ENCODE measurements at places on chromosomes 13 and 19.

DNA sequence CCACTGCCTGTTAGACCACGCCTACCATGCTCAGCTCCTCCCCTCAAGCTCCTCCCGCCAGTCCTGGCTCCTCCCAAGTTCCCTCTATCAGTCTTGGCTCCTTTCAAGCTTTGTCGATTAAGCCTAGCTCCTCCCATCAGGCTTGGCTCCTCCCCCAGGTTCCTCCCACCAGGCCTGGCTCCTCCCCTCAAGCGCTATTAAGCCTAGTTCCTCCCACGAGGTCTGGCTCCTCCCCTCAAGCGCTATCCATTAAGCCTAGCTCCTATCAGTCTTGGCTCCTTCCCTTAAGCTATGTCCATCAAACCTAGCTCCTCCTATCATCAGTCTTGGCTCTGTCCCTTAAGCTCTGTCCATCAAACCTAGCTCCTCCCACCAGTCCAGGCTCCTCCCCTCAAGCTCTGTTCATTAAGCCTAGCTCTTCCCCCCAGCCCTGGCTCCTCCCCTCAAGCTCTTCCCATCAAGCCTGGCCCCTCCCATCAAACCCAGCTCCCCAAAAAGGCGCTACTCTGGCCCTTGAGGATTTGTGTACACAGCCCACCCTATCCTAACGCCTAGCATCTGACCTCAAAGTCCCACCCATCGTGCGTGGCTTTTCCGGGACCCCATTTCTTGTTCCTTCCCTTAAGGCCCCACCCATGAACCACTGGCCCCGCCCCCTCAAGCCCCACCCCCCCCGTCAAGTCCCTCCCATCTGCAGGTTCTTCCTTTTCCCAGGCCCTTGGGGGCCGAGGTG lies 10.0 kb downstream of the CAMSAP3 start:
- peak; percentile 93 for DNase-seq

GRCh38 chr13:49146950-49147355 lies 73.2 kb upstream of the MLNR start:
- DNase-seq = no peak

DNA sequence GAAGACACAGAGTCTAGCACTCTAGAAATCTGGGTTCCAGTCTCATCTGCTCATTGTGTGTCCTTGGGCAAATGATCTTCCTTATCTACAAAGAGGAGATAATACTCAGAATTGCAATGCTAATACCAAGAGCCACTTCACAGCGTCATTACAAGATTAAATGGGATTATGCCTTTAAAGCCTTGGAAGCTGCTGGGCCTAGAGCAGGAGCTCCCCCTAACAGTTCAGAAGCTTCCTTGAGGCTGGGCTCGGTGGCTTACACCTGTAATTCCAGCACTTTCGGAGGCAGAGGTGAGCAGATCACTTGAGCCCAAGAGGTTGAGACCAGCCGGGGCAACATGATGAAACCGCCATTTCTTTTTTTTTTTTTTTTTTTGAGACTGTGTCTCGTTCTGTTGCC lies 27.6 kb downstream of the AP2S1 start:
- no peak for DNase-seq

DNA sequence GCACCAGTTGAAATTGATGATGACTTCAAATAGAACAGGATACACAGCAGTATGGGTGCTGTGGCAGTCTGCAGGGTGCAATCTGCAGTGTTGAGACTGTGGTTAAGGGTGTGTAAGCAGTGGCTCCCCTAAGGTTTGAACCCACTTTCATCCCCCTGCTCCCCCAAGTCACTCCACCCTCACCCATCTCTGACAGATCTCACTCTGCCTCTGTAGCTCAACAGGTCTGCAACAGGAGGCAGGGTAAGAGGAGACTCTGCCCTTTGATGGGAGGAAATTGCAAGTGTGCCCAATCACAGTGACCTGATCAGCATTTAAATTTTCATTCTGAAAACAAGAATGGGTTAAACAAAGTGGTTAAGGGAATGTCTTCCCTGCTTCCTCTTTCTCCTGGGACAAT lies 92.4 kb downstream of the DCT start:
- DNase-seq = no peak

DNA sequence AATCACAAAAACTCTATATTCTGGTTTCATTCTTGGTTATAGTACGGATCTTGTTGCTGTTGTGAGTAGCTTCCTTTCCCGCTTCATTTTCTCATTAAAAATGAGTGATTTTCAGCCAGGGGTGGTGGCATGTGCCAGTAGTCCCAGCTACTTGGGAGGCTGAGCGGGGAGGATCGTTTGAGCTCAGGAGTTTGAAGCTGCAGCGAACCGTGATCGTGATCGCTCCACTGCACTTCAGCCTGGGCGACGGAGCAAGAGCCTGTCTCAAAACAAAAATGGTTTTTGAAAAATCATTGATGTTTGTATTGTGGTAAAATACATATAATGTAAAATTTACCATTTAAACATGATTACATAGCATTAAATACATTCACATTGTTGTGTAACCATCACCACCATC lies 71.6 kb upstream of the TM9SF2 start:
- no peak for DNase-seq

GRCh38 chr13:41541142-41541938 lies 84.0 kb downstream of the RGCC start:
- DNase-seq = no peak

DNA sequence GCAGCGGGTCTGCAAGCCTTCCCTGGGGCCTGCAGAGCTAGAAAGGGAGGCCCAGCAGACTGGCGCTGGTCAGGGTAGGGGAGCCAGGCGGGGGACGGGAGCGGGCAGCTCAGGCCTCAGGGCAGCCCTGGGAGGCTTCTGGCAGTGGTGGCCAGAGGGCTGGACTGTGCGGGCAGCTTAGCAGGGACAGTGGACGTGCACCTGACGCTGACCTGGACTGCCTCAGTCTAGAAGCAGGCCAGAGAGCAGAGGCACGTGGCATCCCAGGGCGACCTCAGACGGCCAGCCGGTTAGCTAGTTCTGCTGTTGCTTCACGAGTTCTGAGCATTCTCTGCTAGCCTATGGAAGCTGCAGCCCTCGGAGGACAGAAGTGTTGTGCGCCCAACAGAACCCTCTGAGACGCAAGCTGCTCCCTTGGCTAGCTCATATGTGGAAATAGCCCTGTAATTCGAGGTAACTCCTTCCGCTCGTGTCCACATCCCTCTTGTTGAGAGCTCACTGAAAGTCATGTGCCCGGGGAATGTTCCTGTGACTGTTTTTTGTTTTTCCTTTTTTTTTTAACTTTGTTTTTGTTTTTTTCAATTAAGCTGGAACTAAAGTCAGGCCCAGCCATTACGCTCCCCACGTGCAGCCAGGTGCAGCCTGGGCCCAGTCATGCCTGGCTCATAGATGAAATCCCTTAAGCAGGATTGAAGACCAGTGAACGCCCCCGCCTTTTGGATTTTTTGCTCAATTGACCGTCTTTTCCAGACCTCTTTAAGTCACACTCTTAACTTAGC lies 1.9 kb upstream of the FAM174C start:
- DNase-seq = no peak

GRCh38 chr13:27034678-27035111 lies 136.9 kb downstream of the USP12 start:
- peak; percentile 75 for DNase-seq

- no peak for DNase-seq
Observed at GRCh38 chr19:40162104-40162503, 29.1 kb upstream of the MAP3K10 start.
